ENCODE measurements at places on chromosomes 11 and 22.

DNA sequence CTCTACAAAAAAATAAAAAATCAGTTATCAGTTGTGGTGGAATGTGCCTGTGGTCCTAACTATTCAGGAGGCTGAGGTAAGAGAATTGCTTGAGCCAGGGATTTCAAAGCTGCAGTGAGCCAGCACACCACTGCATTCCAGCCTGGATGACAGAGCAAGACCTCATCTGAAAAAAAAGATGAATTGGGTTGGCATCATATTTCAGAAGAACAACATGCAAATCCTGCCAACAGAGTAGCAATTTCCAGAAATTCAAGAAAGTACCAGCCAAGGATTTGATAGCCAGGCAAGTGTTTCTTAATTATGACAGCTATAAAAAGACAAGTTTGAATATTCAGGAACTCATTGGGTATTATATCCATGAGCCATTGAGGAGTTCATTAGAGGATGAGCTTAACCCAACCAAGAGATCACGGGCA lies 75.2 kb downstream of the USP47 start:
- no peak for DNase-seq

DNA sequence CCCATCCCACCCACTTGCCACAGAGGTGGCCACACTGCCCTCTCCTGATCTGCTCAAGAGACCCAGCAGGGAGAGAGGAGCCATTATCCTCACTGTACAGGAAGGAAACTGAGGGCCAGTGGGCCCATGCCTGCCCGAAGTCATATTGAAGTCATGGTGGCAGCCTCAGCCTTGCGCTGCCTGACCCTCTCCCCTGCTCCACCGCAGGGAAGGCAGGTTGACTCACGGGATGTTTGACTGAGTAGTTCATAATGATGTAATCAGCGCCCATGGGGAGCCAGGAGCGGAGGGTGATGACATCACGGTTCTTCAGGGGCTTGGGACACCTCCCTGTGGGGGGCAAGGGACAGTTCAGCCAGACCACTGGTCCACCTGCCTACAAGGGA lies 6.1 kb upstream of the ARAP1 start:
- DNase-seq, result no peak

GRCh38 chr11:92306966-92307510 lies 82.4 kb downstream of the FAT3 start:
- no peak for DNase-seq

- DNase-seq, result no peak
Observed at GRCh38 chr22:16937811-16938210, 70.2 kb downstream of the GAB4 start.

DNA sequence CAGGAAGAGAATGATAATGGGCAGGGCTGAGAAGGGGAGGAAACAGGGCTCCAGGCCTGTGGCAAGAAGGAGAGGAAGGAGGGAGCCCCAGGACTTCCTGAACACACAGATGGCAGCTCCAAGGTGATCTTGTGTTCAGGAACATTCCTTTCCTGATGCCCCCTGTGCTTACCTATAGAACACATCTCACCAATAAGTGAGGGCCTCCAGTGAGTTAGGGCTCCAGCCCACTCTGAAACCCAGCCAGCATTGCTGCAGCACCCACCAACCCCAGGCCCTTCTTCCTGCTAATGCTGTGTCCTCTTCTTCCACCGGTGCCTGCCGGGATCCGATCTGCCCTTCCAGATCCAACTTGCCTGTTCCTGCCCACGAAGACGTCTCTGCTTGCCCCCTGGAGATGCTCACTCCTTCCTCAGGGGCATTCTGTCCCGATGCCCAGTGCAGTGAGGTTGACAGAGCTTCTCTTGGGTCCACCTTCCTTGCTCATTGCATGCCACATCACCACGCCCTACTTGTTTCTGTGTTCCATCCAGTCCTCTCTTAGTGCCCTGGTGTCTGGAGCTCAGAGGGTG lies 17.4 kb downstream of the ANKK1 start:
- no peak for DNase-seq

GRCh38 chr22:24051568-24051967 lies 40.5 kb downstream of the CABIN1 start:
- DNase-seq, result no peak

DNA sequence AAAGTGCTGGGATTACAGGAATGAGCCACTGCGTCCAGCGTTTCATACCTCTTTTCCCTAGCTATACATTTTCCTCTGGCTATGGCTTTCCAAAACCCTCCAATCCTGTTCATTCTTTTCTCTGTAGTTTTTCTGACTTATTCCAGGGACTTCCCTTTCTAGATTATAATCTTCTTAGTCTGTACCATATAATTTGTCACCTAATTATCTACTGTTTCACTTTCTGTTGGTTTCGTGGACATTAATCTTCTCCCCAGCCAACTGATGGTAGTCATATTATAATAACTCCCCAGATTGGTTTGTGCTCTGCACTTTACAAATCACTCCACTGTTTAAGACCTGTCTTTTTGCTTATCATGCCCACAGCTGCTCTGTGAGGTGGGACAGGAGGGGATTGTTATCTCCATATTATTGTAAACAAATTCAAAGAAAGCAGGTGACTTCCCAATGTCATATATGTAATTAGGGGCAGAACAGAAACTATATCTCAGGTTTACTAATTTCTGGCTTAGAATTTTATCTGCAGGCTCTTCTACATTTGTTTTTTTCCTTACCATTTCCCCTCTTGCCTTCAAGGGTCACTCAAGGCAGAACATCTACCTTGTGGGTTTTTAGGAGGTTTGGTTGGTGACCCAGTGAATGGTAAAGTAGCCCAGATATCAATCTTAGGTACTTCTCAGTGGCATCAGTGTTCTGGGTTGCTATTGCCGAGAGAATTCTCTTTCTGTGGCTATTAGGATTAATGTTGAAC lies 23.9 kb downstream of the STIM1 start:
- no peak for DNase-seq

DNA sequence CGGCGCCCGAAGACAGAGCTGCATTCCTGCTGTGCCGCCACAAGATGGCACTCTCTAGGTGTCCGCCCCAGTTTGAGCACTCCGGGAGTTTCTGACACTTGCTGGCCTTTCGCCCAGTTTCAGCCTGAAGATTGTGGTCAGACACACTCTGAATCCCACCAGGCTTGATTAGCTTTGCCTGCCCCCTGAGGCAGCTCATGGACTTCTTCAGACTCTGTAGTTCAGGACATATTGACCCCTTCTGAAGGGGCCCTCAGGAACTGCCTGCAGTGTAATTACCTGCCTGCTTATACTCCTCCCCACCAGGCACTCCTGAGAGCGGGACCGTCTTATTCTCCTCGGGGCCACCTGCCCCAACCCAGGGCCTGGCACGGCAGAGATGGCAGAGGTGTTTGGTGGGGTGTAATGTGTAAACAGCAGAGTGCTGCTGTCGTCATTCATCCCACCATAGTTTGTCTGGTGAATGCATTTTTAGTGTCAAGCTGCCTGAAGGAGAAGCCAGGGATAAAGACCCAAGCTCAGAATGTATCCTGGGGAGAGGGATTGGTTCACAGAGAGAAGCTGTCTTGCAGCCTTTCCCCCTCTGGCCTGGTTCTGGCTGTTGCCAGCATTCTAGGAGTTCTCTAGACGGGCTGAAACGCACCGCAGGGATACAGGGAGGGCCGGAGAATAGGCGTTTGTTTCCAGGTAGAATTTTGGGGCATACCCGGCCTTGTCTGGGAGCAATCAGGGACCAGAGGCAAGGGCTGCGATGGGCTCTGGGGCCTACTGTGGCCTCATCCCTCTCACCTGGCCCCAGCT lies 46.4 kb downstream of the EIF3F start:
- peak; percentile 80 for DNase-seq

- DNase-seq, result no peak
Observed at GRCh38 chr11:116467823-116468222, 305.0 kb downstream of the BUD13 start.

DNA sequence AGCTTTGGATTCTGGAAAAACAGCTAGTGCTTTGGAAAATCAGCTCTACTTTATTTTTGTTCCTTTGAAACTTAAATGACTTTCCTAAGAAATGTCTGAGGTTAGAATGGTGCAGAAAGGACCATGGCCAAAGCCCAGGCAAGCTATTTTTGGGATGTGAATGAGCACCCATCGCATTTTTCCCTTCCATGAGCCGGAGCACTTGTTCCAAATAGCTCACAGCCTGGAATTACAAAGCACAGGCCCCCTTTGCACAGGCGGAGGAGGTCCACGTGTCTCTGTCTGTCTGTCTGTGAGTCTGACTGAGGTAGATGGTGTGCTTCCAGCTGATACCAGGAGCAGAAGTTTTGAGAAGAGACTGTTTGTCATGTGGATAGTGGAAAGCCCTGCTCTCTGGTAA lies 50.7 kb downstream of the MICAL2 start:
- no peak for DNase-seq

Measured in Kasumi-1 (cell line).